ENCODE measurements at places on chromosomes 3 and 15. TPM values are rescaled to one million over a fixed set of nuclear protein-coding genes. Genes with fewer than 3 reads are reported as not detected.
A peak's percentile ranks its signal among the peaks of the same experiment; 100 is the strongest.

Gene THRB
- 28.4 TPM for total RNA-seq

Gene EPB42
- total RNA-seq, result not detected

Gene C3orf85
- total RNA-seq, result not detected

Gene GDPGP1
- total RNA-seq, result 8.6 TPM

DNA sequence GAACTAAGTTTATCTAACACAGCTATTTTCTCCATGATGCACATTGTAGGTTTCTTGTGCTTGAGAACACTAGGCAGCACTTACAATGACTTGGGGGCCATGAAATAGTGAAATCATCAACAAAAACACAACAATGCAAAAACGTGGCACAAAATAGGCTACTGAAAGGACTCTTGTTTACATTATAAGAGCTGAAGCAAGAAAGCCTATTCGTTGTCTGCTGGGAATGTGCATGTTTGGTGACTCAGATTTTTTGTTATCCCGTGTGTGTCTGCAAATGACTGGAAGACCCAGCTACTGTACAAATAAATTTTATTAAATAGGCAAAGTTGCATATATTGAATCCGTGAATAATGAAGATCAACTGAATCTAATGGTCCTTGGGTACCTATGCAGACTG, 85.0 kb downstream of the TCF12 start:
- no peak overlapping the region for H3K27ac ChIP-seq
- no peaks in the 10 kb centered on the region for H3K27me3 ChIP-seq
- H3K4me1 ChIP-seq, result peaks cover 5% of the 10 kb centered on the region
- H3K36me3 ChIP-seq, result peaks cover 8% of the 10 kb centered on the region
- DNase-seq, result no peak

GRCh38 chr3:181879926-181880325, 168.2 kb downstream of the SOX2 start:
- H3K36me3 ChIP-seq, result no peaks in the 10 kb centered on the region
- no peak for DNase-seq
- no peak overlapping the region for H3K4me3 ChIP-seq
- peaks cover 4% of the 10 kb centered on the region for H3K4me1 ChIP-seq
- no peak overlapping the region for H3K27ac ChIP-seq

GRCh38 chr3:182971637-182972036, 8.7 kb downstream of the DCUN1D1 start:
- H3K4me1 ChIP-seq, result peaks cover 28% of the 10 kb centered on the region
- H3K4me3 ChIP-seq, result no peak overlapping the region
- H3K27me3 ChIP-seq, result no peaks in the 10 kb centered on the region
- H3K27ac ChIP-seq, result peak overlapping the region; percentile 80
- peaks cover 1% of the 10 kb centered on the region for H3K36me3 ChIP-seq

DNA sequence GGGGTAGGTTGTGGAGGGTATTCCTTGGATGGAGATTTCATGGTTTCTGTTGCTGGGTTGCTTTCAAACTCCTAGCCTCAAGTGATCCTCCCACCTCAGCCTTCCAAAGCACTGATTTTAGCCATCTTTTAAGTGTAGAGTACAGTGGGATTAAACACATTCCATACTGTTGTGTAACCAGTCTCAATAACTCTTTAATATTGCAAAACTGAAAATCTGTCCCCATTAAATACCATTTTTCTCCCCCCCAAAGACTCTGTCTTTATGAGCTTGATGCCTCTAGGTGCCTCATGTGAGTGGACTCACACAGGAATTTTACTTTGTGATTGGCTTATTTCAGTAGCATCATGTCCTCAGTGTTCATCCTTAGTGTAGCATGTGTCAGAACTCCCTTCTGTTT, 74.7 kb upstream of the ATP10A start:
- H3K27me3 ChIP-seq, result peaks cover 14% of the 10 kb centered on the region
- no peak for DNase-seq
- H3K36me3 ChIP-seq, result no peaks in the 10 kb centered on the region
- no peak overlapping the region for H3K27ac ChIP-seq
- H3K4me3 ChIP-seq, result no peak overlapping the region

DNA sequence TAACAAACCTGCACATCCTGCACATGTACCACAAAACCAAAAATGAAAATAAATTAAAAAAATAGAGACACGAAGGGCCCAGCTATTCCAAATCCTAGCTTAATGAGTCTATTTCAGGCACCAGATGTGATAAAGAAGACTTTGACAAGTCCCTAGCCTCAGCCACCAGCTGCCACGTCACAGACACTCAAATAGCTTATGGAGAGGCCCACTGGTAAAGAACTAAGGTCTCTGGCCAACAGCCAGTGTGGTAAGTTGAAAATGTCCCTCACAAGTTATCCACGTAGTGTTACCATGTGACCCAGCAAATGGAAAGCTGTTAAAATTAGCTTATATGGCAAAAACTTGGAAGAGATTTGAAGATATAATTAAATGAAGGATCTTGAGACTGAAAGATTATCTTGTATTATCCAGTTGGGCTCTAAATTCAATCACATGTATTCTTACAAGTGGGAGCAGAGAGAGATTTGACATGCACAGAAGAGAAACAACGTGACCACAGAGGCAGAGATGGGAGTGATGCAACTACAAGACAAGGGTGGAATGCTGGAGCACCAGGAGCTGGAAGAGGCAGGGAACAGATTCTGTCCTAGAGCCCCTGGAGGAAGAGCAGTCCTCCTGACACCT, 10.9 kb downstream of the ACSBG1 start:
- DNase-seq, result no peak
- no peak overlapping the region for H3K27ac ChIP-seq
- H3K4me3 ChIP-seq, result no peak overlapping the region
- H3K27me3 ChIP-seq, result peaks cover 2% of the 10 kb centered on the region

DNA sequence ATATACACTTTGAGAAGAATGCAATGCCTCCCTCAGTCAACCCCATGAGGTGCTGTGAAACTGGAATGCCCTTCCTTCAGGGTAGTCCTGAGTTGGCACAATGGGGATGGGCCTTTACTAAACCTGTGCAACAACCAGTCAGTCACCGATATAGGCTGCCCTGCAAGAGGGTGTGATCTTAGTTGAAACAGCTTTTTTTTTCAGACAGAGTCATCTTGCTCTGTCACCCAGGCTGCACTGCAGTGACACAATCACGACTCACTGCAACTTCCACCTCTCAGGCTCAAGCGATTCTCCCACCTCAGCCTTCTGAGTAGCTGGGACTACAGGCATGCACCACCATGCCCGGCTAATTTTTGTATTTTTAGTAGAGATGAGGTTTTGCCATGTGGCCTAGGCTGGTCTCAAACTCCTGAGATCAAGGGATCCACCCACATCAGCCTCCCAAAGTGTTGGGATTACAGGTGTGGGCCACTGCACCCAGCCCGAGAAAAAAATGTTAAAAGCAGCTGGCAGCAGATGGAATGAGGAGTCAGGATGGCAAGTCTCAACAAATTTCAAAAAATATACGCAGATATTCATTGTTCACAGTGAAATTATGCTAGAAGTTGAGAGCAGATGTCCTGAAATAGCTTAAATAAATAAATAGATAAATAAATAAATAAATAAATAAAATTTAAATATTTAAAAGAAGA, 31.8 kb downstream of the MYO5A start:
- no peak for DNase-seq
- no peaks in the 10 kb centered on the region for H3K4me1 ChIP-seq
- H3K27me3 ChIP-seq, result no peaks in the 10 kb centered on the region
- H3K36me3 ChIP-seq, result no peaks in the 10 kb centered on the region

GRCh38 chr3:87437765-87438164, 161.4 kb upstream of the POU1F1 start:
- H3K27ac ChIP-seq, result no peak overlapping the region
- H3K4me3 ChIP-seq, result no peak overlapping the region
- no peaks in the 10 kb centered on the region for H3K27me3 ChIP-seq
- no peak for DNase-seq
- no peaks in the 10 kb centered on the region for H3K36me3 ChIP-seq

GRCh38 chr3:11381141-11381540, 108.9 kb downstream of the ATG7 start:
- H3K4me3 ChIP-seq, result no peak overlapping the region
- no peaks in the 10 kb centered on the region for H3K36me3 ChIP-seq
- H3K4me1 ChIP-seq, result peaks cover 16% of the 10 kb centered on the region
- no peak for DNase-seq

DNA sequence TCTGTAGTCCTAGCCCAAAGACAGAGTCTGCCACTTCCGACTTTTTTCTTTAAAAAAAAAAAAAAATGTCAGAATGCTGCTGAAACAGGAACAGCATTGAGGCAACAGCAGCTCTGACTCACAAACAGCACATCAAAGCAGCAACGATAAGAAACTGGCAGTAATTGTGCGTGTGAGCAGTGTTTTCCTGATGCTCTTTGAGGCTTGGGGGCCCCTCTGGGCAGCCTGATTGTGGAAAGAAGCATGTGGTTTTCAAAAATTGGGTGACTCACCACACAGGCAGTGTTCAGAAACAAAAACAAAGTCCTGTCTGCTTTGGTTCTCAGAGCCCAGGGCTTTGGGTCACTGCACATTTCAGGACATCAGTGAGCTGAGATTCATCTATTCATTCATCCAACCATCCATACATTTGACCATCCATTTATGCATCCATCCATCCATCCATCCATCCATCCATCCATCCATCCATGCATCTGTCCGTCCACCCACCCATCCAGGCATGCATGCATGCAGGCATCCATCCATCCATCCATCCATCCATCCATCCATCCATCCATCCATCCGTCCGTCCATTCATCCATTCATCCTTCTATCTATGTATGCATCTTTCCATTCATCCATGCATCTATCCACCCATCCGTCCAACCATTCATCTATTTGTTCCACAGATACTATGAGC, 308.4 kb downstream of the RPLP1 start:
- DNase-seq, result no peak
- H3K27me3 ChIP-seq, result peaks cover 57% of the 10 kb centered on the region
- H3K4me1 ChIP-seq, result no peaks in the 10 kb centered on the region
- no peaks in the 10 kb centered on the region for H3K36me3 ChIP-seq

- no peak for DNase-seq
- H3K27me3 ChIP-seq, result no peaks in the 10 kb centered on the region
- peaks cover 2% of the 10 kb centered on the region for H3K36me3 ChIP-seq
- H3K27ac ChIP-seq, result no peak overlapping the region
- H3K4me1 ChIP-seq, result peaks cover 18% of the 10 kb centered on the region
Observed at GRCh38 chr3:52194485-52195290, 3.3 kb upstream of the ALAS1 start.

DNA sequence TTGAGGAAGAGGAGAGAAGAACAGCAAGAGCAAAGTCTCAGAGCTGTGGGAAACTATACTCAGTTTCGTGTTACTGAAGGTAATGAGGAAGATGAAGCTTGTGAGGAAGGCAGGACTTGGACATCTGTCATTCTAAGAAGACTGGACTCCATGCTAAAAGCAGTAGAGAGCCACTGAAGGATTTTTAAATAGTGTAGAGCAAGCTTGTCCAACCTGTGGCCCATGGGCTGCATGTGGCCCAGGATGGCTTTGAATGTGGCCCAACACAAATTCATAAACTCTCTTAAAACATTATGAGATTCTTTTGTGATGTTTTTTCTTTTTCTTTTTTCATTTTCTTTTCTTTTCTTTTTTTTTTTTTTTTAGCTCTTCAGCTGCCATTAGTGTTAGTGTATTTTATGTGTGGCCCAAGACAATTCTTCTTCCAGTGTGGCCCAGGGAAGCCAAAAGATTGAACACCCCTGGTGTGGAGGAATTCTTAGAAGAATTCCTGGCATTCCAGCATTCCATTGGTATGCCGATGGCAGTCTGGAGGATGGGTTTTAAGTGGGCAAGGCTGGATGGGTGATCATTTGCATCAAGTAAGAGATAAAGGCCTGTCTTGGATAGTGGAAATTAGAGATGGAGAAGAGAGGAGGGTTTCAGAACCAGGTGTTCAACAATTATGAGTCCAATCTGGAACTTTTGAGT, 6.9 kb upstream of the NFKBIZ start:
- no peak for DNase-seq
- H3K4me1 ChIP-seq, result peaks cover 2% of the 10 kb centered on the region
- H3K36me3 ChIP-seq, result no peaks in the 10 kb centered on the region
- H3K4me3 ChIP-seq, result no peak overlapping the region
- H3K27me3 ChIP-seq, result no peaks in the 10 kb centered on the region

- peaks cover 3% of the 10 kb centered on the region for H3K36me3 ChIP-seq
- H3K4me3 ChIP-seq, result no peak overlapping the region
- no peak for DNase-seq
- H3K27me3 ChIP-seq, result no peaks in the 10 kb centered on the region
- H3K27ac ChIP-seq, result peak overlapping the region; percentile 37
- H3K4me1 ChIP-seq, result peaks cover 18% of the 10 kb centered on the region
Observed at GRCh38 chr15:48563934-48564333, 81.6 kb downstream of the FBN1 start.

All from progenitor cell of endocrine pancreas (in vitro differentiated cells).